ENCODE measurements at places on chromosomes 3 and 15. TPM values are rescaled to one million over a fixed set of nuclear protein-coding genes. Genes with fewer than 3 reads are reported as not detected.

- DNase-seq = no peak
These were observed 48.2 kb downstream of the MAP3K13 start for GRCh38 chr3:185411133-185411532.

- DNase-seq = no peak
These were observed 16.5 kb downstream of the ABHD5 start for GRCh38 chr3:43707266-43707665.

GRCh38 chr3:139241783-139242182, 102.0 kb upstream of the MRPS22 start:
- no peak for DNase-seq

DNA sequence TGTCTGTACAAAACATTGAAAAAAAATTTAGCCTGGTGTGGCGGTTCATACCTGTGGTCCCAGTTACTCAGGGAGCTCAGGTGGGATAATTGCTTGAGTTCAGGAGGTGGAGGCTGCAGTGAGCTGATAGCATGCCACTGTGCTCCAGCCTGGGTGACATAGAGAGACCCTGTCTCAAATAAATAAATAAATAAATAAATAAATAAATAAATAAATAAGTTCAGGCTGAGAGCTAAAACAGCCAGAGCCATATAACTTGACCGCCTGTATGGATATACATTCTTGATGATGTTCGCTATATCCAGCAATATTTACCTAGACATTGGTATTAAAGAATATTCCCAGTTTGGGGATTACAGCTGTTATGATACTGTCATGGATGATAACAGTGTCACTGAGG, 146.9 kb downstream of the KCNH8 start:
- no peak for DNase-seq

The CHST14 gene
- total RNA-seq = 15.8 TPM
